ENCODE measurements at places on chromosomes 5 and 9.

DNA sequence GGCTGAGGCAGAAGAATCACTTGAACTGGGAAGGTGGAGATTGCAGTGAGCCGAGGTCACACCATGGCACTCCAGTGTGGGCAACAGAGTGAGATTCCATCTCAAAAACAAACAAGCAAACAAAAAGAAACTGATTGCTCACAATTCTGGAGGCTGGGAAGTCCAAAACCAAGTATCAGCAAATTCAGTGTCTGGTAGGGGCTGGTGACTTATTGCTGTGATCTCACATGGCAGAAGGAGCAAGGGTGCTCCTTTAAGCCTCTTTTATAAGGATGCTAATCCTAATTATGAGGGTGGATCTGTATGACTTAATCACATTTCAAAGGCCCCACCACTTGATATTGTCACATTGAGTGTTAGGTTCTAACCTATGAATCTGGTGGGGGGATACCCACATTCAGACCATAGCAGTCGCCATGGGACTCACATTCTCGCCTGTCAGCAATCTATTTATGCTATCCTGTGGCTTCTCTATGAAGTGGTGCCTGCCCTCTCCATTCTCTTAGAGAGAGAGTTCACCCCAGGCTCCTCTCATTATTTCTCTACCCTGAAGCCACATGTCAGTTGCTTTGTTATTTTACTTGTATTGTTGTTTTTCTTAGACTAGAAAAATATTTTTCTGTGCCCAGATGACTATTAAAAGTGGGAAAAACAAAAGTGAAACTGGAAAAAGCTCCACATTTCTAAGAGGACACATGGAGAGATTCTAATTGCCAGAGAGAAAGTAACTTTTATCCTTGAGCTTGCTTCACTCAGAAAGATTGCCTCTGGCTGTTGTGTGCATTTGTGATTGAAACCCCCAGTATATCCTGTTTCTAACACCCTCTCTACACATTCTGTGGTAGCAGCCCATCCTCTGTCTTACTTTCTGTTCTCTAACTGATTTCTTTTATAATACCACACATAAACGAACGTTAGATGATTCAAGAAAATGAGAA is 18.8 kb upstream of the PRLR start:
- no peak for DNase-seq

GRCh38 chr5:86971034-86971571 is 296.6 kb upstream of the RASA1 start:
- no peak for DNase-seq

DNA sequence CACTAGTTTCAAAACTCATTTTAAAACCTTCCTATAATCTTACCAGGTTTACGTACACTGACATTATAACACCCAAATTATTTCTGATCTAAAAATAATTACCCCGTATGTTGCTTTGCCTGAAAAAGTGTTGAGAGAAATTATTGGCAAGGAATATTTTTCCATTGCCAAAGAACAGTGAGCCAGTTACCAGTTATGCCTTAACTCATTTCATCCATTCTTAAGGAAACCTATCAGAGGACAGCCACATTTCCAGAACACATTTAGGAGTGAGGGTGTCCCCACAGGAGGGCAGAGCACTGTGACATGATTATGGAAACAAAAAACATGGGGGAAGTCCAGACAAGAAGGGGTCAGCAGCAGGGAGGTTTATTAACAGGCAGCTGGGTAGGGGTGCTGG is 52.2 kb downstream of the GABBR2 start:
- no peak for DNase-seq

GRCh38 chr9:137876269-137876668 is 1.3 kb upstream of the CACNA1B start:
- no peak for DNase-seq
